A172 (cell line): ENCODE measurements at places on chromosomes 16 and 17. TPM values are rescaled to one million over a fixed set of nuclear protein-coding genes. Genes with fewer than 3 reads are reported as not detected.
A peak's percentile ranks its signal among the peaks of the same experiment; 100 is the strongest.

CD300LB gene
- not detected in 2 replicates for total RNA-seq

PKMYT1 gene
- 50.8 and 63.1 TPM in 2 replicates for total RNA-seq

LDHD gene
- 0.65 and 2.1 TPM in 2 replicates for total RNA-seq

ABCC11 gene
- not detected in 2 replicates for total RNA-seq

CHST4 gene
- 0.55 and 0.60 TPM in 2 replicates for total RNA-seq

CTRB2 gene
- total RNA-seq = not detected in 2 replicates

UNKL gene
- 25.5 and 31.6 TPM in 2 replicates for total RNA-seq

DNA sequence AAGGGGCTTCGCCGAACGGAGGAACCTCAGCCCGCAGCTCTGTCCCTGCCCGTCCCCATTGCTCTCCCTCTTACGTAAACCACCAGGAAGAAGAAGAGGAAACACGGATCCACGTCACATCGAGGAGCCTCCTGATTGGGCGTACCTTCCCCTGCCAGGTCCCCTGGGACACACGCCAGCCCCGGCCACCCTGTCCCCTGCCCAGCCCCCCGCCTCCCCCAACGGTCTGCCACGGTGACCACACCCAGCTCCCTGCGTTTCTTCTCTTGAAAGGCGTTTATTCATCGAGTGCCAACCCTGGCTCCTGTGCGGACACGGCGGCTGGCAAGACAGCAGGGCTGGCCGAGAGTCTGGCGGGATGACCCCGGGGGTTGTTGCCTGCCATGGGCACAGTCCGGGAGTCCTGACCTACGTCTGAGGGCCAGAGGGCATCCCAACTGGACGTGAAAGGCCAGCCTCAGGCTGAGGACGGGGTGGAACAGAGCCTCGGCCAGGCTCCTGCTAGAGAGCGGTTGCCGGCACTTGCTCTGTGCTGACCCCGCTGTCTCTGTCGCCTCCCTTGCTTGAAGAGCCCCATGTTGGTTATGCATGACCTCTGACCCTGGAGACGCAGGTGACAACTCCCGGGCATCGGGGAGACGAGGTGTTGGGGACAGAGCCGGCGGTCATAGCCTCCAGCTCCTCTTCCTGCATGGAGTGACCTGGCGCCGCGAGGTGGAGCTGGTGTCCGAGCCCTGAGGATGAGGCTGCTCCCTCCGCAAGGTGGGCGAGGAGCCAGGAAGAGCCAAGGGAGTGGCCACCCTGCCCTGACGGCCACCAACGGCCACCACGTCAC lies 40.5 kb upstream of the ACSF3 start:
- DNase-seq = peak; percentile 29

GRCh38 chr16:50195756-50196155 lies 42.6 kb downstream of the TENT4B start:
- no peak for DNase-seq

DNA sequence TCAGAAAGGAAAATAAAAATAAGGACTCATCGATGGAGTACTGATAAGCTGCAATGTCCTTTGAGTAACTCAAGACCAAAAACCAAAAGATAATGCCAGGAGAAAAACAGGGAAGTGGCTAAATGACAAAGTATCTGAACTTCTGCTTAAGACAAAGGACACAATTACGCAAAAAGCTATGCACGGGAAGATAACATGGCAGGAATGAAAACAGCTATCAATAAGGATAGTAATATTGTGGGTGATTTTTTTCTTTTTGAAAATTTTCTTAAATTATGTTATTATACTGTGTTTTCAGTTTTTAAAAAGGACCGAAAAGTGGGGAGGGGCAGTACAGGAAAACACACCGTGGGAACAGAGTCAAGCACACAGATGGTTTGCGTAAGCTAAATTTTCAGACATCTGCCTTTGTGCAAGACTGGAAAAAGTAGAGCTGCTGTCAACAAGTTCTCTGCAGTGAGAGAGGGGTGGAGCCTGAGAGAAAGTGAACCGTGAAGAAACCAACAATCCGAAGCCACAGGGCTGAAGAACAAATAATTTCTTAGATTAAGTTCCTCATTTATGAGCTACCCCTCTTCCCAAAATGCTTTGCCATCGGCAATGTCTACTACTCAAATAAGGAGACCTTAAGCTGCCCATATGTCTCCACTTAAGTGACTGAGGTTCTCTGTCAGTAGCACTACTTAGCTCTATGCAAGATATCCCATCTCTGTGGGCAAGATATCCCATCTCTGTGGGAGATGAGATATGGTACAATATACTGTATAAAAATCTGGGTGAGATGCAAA lies 99.9 kb upstream of the CORO6 start:
- DNase-seq = no peak

- no peak for DNase-seq
Measured at GRCh38 chr17:37766971-37767370, 22.1 kb upstream of the HNF1B start.

DNA sequence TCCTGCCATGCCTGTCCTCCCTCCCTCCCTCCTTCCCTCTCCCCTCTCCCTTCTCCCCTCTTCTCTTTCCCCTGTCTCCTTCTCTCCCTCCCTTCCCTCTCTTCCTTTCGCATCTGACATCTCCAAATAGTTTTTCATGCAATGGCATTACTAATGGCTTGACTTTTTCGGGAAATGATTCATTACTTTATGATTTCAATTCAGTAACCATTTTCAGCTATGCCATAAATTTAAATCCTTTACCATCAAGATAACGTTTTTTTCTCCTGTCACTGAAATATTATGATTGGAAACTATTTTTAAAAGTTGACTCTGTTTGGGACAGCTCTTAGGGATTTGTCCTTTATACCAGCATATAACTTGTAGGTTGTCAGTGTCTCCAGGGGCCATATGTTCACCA lies 201.0 kb downstream of the WWOX start:
- no peak for DNase-seq

- DNase-seq = peak; percentile 40
Measured at GRCh38 chr17:6910987-6911603, 79.6 kb upstream of the TEKT1 start.

- DNase-seq = peak; percentile 59
Measured at GRCh38 chr16:86347090-86347489, 163.2 kb upstream of the FOXF1 start.

GRCh38 chr17:980406-981291 lies 1.1 kb upstream of the NXN start:
- DNase-seq = peak; percentile 82

- no peak for DNase-seq
Measured at GRCh38 chr16:59905606-59906005, 1171.5 kb upstream of the GOT2 start.

DNA sequence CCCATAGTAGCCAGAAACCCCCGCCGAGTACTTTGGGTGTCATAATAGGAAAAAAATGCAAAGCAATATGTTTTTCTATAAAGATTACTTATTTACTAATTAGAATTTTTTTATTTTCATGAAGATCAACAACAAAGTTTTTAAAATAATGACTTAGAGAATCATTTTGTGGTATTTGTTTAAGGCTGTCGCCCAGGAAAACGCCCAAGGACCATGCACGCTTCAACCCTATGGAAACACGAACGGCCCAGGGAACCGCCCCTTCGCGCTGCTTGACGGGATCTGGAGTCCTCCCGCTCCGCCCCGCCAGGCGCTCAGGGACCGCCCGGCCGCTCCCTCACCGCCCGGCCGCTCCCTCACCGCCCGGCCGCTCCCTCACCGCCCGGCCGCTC lies 408 bp upstream of the KPNA2 start:
- DNase-seq = no peak

GRCh38 chr17:58121925-58122324 lies 26.3 kb upstream of the OR4D1 start:
- peak; percentile 59 for DNase-seq

DNA sequence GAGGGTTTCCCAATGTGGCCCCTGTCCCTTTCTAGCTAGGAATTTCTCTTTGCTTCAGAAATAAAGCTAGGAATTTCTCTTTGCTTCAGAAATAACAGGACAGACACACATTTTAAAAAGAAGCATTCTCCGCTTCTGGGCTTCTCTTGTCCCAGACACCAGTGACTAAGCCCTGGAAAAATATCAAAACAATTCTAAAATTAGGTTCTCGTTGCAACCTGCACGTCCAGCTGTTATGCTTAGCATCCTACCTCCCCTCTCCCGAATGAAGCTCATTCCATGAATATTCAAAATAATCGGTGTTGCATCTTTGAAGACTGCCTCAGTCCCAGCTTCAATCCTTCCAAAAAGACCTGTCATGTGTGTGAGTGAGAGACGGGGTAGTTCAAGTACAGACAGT lies 45.6 kb upstream of the WSCD1 start:
- no peak for DNase-seq

- no peak for DNase-seq
Measured at GRCh38 chr17:82405051-82405450, 13.1 kb upstream of the HEXD start.

DNA sequence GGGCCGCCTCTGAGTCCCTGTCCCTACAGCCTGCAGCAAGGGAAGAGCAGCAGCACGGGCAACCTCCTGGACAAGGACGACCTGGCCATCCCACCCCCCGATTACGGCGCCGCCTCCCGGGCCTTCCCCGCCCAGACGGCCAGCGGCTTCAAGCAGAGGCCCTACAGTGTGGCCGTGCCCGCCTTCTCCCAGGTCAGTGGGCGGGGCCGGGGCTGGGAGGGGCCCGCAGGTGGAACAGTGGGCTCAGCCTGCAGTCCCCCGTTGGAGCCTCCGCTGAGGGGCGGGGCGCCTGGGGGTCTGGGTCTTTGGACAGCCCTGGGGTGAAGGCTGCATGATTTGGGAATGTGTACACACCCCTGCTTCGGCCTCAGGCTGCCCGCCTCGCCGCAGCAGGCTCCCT lies 58.6 kb upstream of the PVALEF start:
- DNase-seq = no peak
